Upper lobe of left lung (tissue), 6 donors: ENCODE measurements at places on chromosomes 3 and 15.

DNA sequence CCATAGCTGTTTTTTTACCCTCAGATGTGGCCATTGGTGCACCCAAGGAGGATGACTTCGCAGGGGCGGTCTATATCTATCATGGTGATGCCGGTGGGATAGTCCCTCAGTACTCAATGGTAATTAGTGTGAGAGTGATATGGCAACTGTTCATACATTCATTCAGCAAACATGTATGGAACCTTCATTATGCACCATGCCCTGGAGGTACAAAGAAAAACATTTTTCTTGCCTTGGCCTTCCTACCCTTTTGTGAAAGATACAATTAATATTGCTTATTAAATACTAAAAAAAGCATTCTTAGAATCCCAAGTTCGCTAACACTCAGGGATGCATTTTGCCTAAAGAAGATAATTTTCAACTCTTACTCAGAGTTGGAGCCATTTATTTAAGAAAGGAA, 342.4 kb upstream of the CTDSPL start:
- peaks cover 2% of the 10 kb centered on the region for H3K36me3 ChIP-seq
- no peaks in the 10 kb centered on the region for H3K4me1 ChIP-seq
- no peaks in the 10 kb centered on the region for H3K27me3 ChIP-seq

- no peaks in the 10 kb centered on the region for H3K4me1 ChIP-seq
- H3K27me3 ChIP-seq, result no peaks in the 10 kb centered on the region
- H3K27ac ChIP-seq, result no peak overlapping the region
- DNase-seq, result no peak
- H3K36me3 ChIP-seq, result no peaks in the 10 kb centered on the region
- H3K4me3 ChIP-seq, result no peak overlapping the region
Observed at GRCh38 chr3:5651351-5651750, 463.8 kb downstream of the EDEM1 start.

- no peak overlapping the region for H3K4me3 ChIP-seq
- no peak for DNase-seq
- H3K4me1 ChIP-seq, result no peaks in the 10 kb centered on the region
- H3K27me3 ChIP-seq, result no peaks in the 10 kb centered on the region
Observed at GRCh38 chr3:52910823-52911222, 13.5 kb upstream of the STIMATE start.

DNA sequence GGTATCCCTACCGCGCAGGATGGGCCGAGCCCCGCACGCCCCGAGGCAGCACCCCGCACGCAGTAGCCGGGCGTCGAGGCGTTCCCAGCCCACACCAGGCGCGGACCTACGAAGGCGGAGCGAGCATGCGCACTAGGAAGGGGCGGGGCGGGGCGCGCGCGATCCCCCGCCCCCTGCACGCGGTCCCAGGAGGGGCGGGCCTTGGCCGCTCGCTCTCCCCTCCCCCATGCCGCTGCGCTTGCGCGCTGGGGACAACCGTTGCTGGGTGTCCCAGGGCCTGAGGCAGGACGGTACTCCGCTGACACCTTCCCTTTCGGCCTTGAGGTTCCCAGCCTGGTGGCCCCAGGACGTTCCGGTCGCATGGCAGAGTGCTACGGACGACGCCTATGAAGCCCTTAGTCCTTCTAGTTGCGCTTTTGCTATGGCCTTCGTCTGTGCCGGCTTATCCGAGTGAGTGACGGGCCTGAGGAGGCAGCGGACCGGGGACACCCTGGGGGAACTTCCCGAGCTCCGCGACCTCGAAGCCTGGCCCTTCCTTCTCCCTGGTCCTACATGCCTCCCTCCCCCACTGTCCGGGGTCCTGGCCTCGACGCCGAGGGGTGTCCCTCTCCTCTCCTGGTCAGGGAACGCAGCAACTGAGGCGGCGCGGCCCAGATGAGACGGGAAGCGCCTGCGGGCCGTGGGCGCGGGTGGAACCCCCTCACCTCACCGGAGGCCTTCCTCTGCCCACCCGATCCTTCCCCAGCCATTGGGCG, at the start of gene SPESP1:
SPESP1 (plus strand) TSS at position 258 of the 755 bp plus-strand sequence; CDS start at position 387, 129 bp downstream.
- H3K4me1 ChIP-seq, result no peaks in the 10 kb centered on the region
- H3K27me3 ChIP-seq, result no peaks in the 10 kb centered on the region
- H3K36me3 ChIP-seq, result no peaks in the 10 kb centered on the region
- peak within 1 kb of the TSS; percentile 43 for H3K4me3 ChIP-seq
- peak; percentile 94 for DNase-seq
- H3K27ac ChIP-seq, result peak within 1 kb of the TSS; percentile 15

GRCh38 chr15:34799149-34800101, 4.1 kb upstream of the ACTC1 start:
- DNase-seq, result peak; percentile 29
- H3K36me3 ChIP-seq, result no peaks in the 10 kb centered on the region
- H3K4me1 ChIP-seq, result no peaks in the 10 kb centered on the region
- no peaks in the 10 kb centered on the region for H3K27me3 ChIP-seq

- H3K4me3 ChIP-seq, result no peak overlapping the region
- H3K27me3 ChIP-seq, result no peaks in the 10 kb centered on the region
- H3K27ac ChIP-seq, result no peak overlapping the region
- no peaks in the 10 kb centered on the region for H3K4me1 ChIP-seq
Observed at GRCh38 chr15:75163150-75163564, 38.5 kb upstream of the C15orf39 start.

GRCh38 chr15:51475736-51476135, 134.3 kb downstream of the GLDN start:
- H3K4me1 ChIP-seq, result no peaks in the 10 kb centered on the region
- no peaks in the 10 kb centered on the region for H3K27me3 ChIP-seq
- H3K27ac ChIP-seq, result no peak overlapping the region
- peaks cover 4% of the 10 kb centered on the region for H3K36me3 ChIP-seq

DNA sequence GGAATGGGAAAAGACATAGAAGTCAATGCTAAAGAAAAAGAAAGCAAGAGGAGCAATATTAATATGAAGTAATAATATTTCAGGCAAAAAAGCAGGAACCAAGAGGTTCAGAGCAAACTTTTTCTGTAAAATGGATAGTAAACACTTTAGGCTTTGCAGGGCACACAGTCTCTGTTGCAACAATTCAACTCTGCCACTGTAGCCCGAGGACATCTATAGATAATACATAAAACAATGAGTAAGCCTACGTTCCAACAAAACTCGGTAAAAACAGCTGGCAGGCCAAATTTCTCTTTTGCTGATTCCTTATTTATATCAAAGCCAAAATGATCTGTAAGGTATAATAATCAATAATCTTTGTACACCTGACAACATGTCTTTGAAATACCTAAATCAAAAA, 56.8 kb downstream of the SMAD6 start:
- no peaks in the 10 kb centered on the region for H3K27me3 ChIP-seq
- peaks cover 86% of the 10 kb centered on the region for H3K4me1 ChIP-seq
- H3K27ac ChIP-seq, result peak overlapping the region; percentile 60
- H3K36me3 ChIP-seq, result no peaks in the 10 kb centered on the region
- H3K4me3 ChIP-seq, result no peak overlapping the region
- DNase-seq, result no peak

DNA sequence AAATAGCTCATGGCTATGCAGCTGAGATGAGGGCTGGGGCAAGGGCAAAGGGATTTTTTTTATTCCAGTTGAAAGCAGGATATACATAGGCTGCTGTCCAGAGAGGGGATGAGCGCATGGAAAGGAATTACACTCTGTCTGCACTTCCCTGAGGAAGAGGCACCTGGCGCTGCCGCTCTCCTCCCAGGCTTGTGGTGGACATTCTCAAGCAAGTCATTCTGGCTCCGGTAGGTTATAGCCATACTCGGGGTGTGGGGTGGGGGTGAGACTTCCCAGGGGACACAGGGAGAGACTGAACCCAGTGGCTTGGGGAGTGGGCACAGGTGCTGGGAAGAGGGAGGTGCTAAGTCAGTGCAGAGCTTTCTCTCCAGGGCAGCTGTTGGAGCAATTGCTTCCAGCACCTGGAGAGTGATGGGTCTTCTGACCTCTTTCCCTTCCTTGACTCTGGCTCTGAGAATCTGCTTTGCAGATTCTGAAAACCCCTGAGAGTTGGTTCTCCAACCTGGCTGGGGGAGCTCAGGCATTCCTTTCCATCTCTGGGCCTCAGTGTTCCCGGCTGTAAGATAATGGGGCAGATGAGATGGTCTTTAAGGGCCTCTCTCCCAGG, 24.3 kb downstream of the CYP8B1 start:
- no peak overlapping the region for H3K27ac ChIP-seq
- H3K4me3 ChIP-seq, result no peak overlapping the region
- DNase-seq, result no peak
- no peaks in the 10 kb centered on the region for H3K27me3 ChIP-seq
- no peaks in the 10 kb centered on the region for H3K36me3 ChIP-seq
- H3K4me1 ChIP-seq, result peaks cover 16% of the 10 kb centered on the region

- H3K4me1 ChIP-seq, result no peaks in the 10 kb centered on the region
- no peak overlapping the region for H3K27ac ChIP-seq
- no peaks in the 10 kb centered on the region for H3K27me3 ChIP-seq
- H3K4me3 ChIP-seq, result no peak overlapping the region
Observed at GRCh38 chr15:69616558-69616957, 163.9 kb downstream of the RPLP1 start.

- H3K36me3 ChIP-seq, result peaks cover 12% of the 10 kb centered on the region
- DNase-seq, result no peak
- H3K4me1 ChIP-seq, result peaks cover 15% of the 10 kb centered on the region
- no peak overlapping the region for H3K27ac ChIP-seq
- no peaks in the 10 kb centered on the region for H3K27me3 ChIP-seq
Observed at GRCh38 chr15:51887887-51888592, 58.6 kb downstream of the TMOD3 start.

DNA sequence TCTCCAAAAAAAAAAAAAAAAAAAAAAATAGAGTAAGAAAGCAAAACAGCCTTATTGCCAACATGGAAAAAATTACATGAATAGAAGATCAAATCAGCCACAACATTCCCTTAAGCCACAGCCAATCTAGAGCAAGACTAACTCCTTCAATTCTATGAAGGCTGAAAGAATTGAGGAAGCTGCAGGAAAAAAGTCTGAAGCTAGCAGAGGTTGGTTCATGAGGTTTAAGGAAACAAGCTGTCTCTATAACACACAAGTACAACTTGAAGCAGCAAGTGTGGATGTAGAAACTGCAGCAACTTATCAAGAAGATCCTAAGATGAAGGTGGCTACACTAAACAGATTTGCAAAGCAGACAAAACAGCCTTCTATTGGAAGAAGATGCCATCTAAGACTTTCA, 9.3 kb downstream of the PARL start:
- H3K36me3 ChIP-seq, result no peaks in the 10 kb centered on the region
- no peak overlapping the region for H3K27ac ChIP-seq
- H3K4me1 ChIP-seq, result peaks cover 9% of the 10 kb centered on the region
- no peak for DNase-seq
- H3K4me3 ChIP-seq, result no peak overlapping the region

- no peaks in the 10 kb centered on the region for H3K4me1 ChIP-seq
- H3K36me3 ChIP-seq, result no peaks in the 10 kb centered on the region
- H3K27ac ChIP-seq, result no peak overlapping the region
- no peak for DNase-seq
- H3K4me3 ChIP-seq, result no peak overlapping the region
Observed at GRCh38 chr3:74651292-74651691, 36.8 kb upstream of the CNTN3 start.

- no peaks in the 10 kb centered on the region for H3K36me3 ChIP-seq
- no peaks in the 10 kb centered on the region for H3K27me3 ChIP-seq
- no peak overlapping the region for H3K27ac ChIP-seq
- no peak overlapping the region for H3K4me3 ChIP-seq
- peaks cover 10% of the 10 kb centered on the region for H3K4me1 ChIP-seq
- no peak for DNase-seq
Observed at GRCh38 chr3:127482216-127483004, 108.1 kb downstream of the TPRA1 start.

GRCh38 chr15:39598186-39598850, 17.4 kb downstream of the THBS1 start:
- peaks cover 15% of the 10 kb centered on the region for H3K36me3 ChIP-seq
- H3K27ac ChIP-seq, result no peak overlapping the region
- no peak for DNase-seq
- no peak overlapping the region for H3K4me3 ChIP-seq
- H3K4me1 ChIP-seq, result no peaks in the 10 kb centered on the region
- no peaks in the 10 kb centered on the region for H3K27me3 ChIP-seq

DNA sequence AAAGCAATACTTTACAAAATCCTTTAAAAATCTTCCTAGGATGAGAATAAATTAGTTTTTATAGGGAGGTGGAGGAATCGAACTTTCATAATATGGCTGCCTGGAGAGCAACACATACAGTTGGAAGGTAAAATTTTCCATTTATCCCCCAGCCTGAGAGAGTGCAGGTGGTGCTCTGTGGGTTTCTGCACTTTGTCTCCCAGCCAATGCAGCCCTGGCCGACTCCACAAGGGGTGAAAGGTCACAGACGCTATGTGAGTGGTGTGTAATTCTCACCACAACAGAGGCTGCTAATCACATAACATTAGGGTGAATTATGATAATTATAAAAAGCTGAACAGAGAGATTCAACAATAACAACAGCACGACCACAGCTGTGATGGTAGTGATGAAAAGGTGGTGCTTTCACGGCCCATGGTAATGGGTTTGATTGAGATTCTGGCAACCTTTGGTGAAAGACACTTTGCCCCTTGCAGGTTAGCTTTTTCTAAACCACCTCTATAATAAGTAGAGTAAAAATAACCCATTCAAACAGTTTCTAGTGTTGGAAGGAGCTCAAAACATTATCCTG, 30.1 kb upstream of the NANOGP8 start:
- no peak for DNase-seq
- H3K4me1 ChIP-seq, result no peaks in the 10 kb centered on the region
- no peaks in the 10 kb centered on the region for H3K27me3 ChIP-seq
- no peak overlapping the region for H3K27ac ChIP-seq

DNA sequence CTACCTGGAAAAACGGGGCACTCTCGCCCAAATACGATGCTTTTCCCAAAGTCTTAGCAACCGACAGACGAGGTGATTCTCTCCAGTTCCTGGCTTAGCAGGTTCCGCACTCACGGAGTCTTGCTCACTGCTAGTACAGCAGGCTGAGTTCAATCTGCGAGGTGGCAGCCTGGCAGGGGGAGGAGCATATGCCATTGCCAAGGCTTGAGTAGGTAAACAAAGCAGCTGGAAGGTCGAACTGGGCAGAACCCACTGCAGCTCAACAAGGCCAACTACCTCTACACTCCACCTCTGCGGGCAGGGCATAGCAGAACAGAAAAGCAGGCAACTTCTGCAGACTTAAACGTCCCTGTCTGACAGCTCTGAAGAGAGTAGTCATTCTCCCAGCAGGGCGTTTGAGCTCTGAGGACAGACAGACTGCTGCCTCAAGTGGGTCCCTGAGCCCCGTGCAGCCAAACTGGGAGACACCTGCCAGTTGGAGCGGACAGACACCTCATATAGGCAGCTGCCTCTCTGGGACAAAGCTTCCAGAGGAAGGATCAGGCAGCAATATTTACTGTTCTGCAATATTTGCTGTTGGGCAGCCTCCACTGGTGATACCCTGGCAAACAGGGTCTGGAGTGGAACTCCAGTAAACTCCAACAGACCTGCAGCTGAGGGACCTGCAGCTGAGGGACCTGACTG, 73.4 kb upstream of the CADM2 start:
- H3K4me1 ChIP-seq, result no peaks in the 10 kb centered on the region
- H3K27ac ChIP-seq, result no peak overlapping the region
- H3K4me3 ChIP-seq, result no peak overlapping the region
- H3K27me3 ChIP-seq, result no peaks in the 10 kb centered on the region

- no peaks in the 10 kb centered on the region for H3K4me1 ChIP-seq
- no peaks in the 10 kb centered on the region for H3K36me3 ChIP-seq
Observed at GRCh38 chr15:61731099-61731498, 329.1 kb downstream of the VPS13C start.
